NCI-H1694 treated with DMSO at 0.1 percent for 48 hours (cell line): ENCODE measurements at places on chromosomes 4 and X.

GRCh38 chrX:54494989-54495813 is 833 bp downstream of the FGD1 start:
- no peak for DNase-seq

GRCh38 chrX:42628471-42628870 is 149.5 kb downstream of the PPP1R2C start:
- no peak for DNase-seq

DNA sequence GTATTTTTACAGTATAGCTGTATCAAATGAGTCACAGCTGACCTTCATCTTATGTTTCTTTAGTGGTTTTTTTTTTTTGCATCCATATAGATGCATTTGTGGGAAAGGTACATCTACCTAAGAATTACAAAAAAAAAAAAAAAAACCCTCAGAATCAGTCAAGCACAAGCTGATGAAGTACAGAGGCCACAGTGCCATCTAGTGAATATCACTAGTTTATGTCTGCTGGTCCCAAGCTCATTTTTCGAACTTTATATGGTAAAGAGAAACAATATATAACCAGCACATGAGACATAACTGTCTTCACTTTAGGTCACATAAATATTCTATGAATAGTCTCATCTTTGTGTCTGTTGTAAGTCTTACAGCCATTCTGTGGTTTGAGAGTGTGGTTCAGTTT is 220.1 kb downstream of the DLG3 start:
- DNase-seq, result peak; percentile 15

- no peak for DNase-seq
Measured at GRCh38 chrX:39442332-39442731, 641.1 kb downstream of the MID1IP1 start.

DNA sequence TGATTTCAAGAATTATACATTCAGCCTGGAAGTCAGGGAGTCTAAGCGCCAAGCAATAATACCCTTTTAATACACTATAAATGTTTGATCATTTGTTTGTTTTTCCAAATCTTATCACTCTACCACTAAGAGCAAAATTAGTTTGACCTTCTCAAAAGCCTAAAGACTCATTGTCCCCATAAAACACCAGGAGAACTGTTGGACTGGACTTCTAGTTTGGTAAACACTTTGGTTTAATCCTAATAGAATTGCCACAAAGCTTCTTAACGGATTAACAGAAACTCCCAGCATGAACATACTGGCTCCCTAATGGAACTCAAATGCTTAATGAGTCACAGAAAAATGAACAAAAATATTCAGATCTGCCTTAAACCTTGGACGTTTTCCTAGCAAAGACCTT is 34.9 kb downstream of the SYTL5 start:
- no peak for DNase-seq

DNA sequence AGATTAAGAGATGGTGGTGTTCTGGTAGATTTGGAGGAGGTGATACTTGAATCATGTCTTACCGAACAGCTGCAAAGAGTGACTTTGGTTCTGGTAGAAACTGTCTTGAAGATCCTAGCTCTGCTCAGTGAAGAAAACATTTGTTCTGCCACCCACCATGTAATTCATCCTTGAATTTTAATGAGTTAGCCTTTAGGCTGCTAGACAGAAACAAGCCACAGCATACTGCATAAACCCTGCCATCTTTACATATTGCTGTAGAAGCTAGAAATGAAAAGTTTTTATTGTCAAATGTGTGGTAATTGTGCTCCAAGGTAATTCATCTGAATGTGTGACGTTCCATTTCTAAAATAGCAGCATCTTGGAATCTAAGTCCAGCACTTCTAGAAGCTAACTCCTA is 161.0 kb upstream of the RAPGEF2 start:
- DNase-seq, result no peak

- DNase-seq, result no peak
Measured at GRCh38 chrX:9745417-9746115, 20.1 kb downstream of the GPR143 start.

GRCh38 chrX:103554687-103555424 is 30.5 kb upstream of the TCEAL4 start:
- no peak for DNase-seq

- no peak for DNase-seq
Measured at GRCh38 chr4:165794834-165795233, 78.2 kb upstream of the TLL1 start.

DNA sequence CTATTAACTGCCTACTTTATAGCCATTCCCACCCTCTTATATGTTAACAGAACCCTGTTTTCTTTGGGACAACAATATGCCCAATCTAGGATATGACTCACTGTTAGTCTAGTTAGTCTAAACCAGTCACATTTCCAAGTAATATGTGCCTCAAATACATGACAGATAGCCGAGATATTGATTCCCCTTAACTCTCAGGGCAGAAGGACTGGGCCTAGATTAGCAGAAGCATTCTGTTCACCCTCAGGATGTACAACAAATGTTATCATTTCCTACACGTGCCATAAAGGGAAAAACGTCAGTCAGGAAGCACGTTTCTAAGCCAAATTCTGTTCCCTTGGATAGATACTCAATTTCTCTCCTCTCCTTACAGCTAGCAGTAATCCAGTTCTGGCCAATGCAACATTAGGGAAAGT is 114.1 kb downstream of the SLC10A7 start:
- no peak for DNase-seq
